ENCODE measurements at places on chromosomes 7 and 10.

DNA sequence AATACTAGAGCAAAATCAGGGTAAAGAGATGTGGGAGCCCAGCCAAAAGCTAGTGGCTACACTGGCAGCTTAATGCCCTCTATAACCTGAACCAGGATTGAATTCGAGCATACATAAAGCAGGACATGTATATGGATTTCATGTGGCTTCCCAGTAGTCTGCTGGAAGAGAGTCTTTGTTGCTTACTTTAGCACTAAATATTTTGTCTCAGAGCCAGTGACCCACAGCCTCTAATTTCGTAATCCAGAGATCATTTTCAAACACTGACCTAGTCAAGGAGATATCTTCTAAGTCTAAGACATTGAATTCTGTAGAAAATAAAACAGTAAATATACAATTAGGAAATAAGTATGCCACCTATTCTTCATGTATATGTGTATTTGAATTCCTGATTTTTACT lies 64.2 kb upstream of the GNAI1 start:
- H3K27ac ChIP-seq = no peak overlapping the region
- DNase-seq = no peak
- no peaks in the 10 kb centered on the region for H3K27me3 ChIP-seq
- no peaks in the 10 kb centered on the region for H3K4me1 ChIP-seq
- no peaks in the 10 kb centered on the region for H3K36me3 ChIP-seq

- DNase-seq = no peak
- no peak overlapping the region for H3K4me3 ChIP-seq
- H3K36me3 ChIP-seq = no peaks in the 10 kb centered on the region
- no peaks in the 10 kb centered on the region for H3K27me3 ChIP-seq
- no peak overlapping the region for H3K27ac ChIP-seq
These were observed 27.6 kb downstream of the CLDN12 start for GRCh38 chr7:90430614-90431460.

GRCh38 chr7:158394936-158395335 lies 192.7 kb downstream of the PTPRN2 start:
- no peak overlapping the region for H3K27ac ChIP-seq
- peak; percentile 34 for DNase-seq
- no peak overlapping the region for H3K4me3 ChIP-seq
- no peaks in the 10 kb centered on the region for H3K4me1 ChIP-seq
- H3K27me3 ChIP-seq = no peaks in the 10 kb centered on the region

DNA sequence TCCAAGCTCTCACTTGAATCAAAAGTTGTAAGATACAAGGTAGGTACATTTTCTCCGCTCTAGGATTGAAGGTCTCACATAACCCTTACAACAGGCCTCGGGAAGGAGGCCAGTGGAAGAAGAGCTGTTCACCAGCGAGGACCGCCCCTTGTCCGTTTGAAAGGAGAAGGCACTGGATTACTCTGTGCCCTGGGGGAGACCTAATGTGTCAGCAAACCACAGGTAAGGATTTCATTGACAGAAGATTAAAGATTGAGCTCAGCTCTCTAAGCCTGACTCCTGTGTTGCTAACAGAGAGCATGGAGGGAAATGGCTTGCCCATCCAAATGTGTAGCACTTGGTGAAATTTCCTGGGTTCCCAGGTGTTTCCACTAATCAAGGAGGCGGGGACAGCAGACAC lies 81.2 kb downstream of the SLC16A9 start:
- H3K27me3 ChIP-seq = no peaks in the 10 kb centered on the region
- no peak for DNase-seq
- no peak overlapping the region for H3K4me3 ChIP-seq
- H3K4me1 ChIP-seq = no peaks in the 10 kb centered on the region
- H3K27ac ChIP-seq = no peak overlapping the region

- no peaks in the 10 kb centered on the region for H3K27me3 ChIP-seq
- peak overlapping the region; percentile 43 for H3K27ac ChIP-seq
- H3K4me3 ChIP-seq = no peak overlapping the region
- H3K4me1 ChIP-seq = no peaks in the 10 kb centered on the region
These were observed 436.3 kb upstream of the NPVF start for GRCh38 chr7:25664593-25664992.

GRCh38 chr10:14032406-14032998 lies 298.2 kb downstream of the FRMD4A start:
- H3K36me3 ChIP-seq = no peaks in the 10 kb centered on the region
- H3K27ac ChIP-seq = no peak overlapping the region
- no peak for DNase-seq
- no peak overlapping the region for H3K4me3 ChIP-seq
- H3K4me1 ChIP-seq = no peaks in the 10 kb centered on the region
